RPMI7951 (cell line): ENCODE measurements at places on chromosomes 2 and 18. TPM values are rescaled to one million over a fixed set of nuclear protein-coding genes. Genes with fewer than 3 reads are reported as not detected.

Gene ACTG2
- 2.0 and 2.9 TPM in 2 replicates for total RNA-seq

Gene CDK15
- 59.0 and 67.0 TPM in 2 replicates for total RNA-seq

Gene ZNF385B
- 0.48 TPM in 1 of 2 replicates, not detected in the other for total RNA-seq

Gene GKN2
- not detected in 2 replicates for total RNA-seq

Gene SERPINB10
- total RNA-seq = 0.10 and 0.60 TPM in 2 replicates

Gene PARD3B
- 0.96 and 1.4 TPM in 2 replicates for total RNA-seq

Gene TSPYL6
- total RNA-seq = not detected in 2 replicates

Gene GPAT2
- not detected in 2 replicates for total RNA-seq

Gene CCDC85A
- total RNA-seq = not detected in 2 replicates

Gene ATG4B
- total RNA-seq = 66.2 and 79.8 TPM in 2 replicates
